ENCODE measurements at places on chromosomes 16 and 17.

GRCh38 chr16:49453983-49454382, 80.4 kb downstream of the C16orf78 start:
- DNase-seq, result no peak

GRCh38 chr17:80618304-80618703, 73.7 kb downstream of the RPTOR start:
- no peak for DNase-seq

DNA sequence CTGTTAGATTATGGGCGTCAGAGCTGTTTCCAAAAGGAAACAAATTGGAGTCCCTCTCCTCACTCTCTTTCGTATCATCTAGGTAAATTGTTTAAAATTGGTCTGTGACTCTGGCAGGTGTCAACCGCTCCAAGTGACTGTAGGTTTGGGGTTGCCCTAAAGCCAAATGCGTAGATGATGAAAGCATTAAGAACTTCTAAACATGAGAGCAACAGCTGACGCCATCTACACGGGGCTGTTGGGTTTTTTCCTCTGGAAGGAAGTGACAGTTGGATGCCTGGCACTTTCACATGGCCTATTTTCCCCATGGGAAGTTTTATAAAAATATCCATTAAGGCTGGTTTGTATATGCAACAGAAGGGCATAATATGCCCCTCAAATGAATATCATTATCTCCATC, 215.7 kb upstream of the CACNG5 start:
- DNase-seq, result no peak

DNA sequence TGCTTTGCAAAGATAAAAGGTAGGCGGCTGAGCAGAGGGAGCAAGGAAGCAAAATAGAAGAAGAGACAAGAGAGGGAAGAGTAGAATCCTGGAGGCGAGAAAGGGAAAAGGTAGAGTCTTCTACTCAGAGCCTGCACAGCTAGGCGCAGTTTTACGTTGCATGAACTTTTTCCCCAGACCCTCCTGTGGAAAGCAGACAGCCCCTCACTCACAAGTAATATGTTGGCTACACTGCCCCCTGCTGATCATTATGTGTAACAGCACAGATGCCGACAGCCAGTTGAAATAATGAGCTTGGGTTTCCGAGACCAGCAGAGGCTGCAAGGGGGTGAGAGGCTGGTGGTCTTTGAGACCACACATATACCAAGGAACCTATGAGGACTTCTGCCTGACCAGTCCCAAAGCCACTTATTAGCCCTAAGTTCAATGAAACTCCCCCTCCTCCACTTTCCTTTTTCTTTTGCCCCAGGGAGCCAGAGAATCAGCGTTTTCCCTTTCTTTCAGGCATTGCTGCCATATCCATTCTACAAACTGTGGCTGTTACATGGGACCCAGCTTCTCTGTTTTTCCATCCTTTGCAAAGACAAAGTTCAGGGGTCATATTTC, 22.5 kb upstream of the CMTR2 start:
- DNase-seq, result no peak

GRCh38 chr16:57665541-57665940, 2.6 kb upstream of the ADGRG3 start:
- DNase-seq, result no peak

DNA sequence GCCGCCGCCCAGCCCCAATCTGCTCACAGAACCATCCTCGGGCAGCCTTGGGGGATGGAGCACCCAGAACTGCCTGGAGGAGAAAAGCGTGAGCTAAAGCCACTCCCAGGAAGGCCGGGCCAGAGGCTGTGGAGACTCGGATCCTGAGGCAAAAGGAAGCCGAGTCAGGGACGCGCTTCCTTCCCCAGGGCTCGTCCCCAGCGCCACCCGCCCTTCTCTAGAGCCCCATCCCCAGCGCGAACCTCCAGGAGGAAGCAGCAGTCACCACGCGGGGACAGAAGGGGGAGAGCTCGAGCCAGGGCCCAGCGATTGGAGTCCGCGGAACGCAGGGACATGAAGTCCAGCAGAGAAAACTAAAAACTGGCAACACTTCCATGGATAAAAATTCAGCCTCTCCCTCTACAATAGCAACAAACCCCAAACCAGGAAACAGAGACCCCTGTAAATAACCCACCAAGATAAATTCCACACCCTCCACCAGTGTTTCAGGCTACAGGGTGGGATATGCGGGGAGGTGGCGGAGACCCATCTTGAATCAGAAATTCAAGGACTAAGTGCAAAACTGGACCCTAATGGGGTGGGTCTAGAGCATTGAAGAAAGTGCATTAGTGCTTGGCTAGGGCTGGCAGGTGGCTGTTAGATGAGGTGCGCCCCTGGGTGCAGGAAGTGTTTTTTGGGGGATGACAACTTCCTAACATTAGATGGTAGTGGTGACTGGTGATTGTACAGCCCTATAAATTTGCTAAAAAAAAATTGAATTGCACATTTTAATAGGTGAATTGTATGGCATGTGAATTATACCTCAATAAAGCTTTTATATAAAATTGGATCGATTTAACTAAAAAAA, 116.1 kb upstream of the METRNL start:
- no peak for DNase-seq

Data from activated CD4-positive, CD25-positive, alpha-beta regulatory T cell (primary cell).